A549 (cell line): ENCODE measurements at places on chromosomes 5 and 9. TPM values are rescaled to one million over a fixed set of nuclear protein-coding genes. Genes with fewer than 3 reads are reported as not detected.

DNA sequence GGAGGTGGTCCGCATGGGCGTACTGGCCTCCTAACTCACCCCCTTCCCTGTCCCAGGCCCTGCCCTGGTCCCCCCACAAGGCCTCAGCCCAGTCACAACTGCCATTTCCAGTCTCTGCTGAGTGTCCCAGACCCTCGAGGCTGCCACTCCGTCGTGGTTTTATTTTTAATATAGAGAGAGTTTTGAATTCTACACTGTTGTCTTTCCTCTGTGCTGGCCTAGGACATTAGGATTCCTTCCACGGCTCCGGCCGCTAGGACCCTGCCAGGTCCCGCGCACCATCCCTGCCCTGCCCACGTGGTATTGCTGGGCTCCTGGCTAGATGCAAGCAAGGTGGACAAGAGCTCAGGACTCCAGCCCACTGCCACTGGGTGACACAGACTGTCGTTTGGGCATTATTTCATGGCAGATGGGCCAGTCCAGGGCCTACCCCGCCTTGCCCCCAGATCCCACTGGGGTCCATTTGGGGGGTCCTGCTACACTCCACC is 53.3 kb downstream of the SAR1B start:
- no peak for DNase-seq

GRCh38 chr9:91474656-91475055 is 51.0 kb upstream of the NFIL3 start:
- no peak for DNase-seq

DNA sequence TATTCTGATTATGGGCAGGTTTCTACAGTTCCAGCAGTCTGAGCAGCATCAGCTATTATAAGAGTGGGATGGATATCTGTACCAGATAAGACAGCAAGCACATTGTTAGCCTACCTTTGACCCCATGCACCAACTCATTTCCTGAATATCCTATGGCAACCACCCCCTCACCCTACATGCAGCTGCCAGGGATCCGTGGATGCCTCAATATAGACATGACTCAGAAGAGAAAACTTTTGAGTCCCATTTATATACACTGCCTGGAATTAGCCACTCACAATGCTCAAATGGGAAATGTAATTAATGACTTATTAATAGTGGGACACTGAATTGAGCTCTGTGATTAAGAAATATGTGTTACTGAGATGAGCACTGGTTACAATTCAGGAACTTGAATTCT is 124.4 kb downstream of the SSBP2 start:
- DNase-seq = peak; percentile 87

- no peak for DNase-seq
Measured at GRCh38 chr9:96376891-96377874, 6.3 kb downstream of the SLC35D2 start.

DNA sequence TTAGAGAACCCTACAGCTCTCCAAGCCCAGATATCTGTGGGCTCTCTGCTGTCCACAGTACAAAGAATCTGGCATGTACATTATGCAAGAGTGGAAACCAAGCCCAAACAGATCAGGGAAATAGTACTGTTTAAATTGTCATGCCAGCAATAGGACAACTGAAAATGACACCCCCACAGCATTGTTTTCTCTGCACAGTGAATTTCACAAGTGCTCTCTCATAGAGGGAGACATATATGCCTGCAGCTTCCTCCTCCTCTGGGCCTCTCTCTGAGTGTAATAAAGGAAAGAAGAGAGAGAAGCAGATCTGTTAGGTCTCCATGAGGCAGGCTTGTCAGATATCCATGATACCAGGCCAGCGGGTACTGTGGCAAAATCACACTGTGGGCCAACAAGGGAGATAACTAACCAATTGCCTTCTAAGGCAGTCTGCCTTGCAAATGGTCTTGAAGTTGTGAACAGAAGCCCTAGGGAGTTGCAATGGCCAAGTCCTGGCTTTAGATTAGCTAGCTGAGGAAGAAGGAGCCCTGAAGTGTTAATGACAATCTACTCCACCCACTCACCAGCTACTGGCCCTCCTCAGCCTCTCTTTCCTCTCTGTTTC is 54.4 kb upstream of the JMY start:
- DNase-seq = no peak

DNA sequence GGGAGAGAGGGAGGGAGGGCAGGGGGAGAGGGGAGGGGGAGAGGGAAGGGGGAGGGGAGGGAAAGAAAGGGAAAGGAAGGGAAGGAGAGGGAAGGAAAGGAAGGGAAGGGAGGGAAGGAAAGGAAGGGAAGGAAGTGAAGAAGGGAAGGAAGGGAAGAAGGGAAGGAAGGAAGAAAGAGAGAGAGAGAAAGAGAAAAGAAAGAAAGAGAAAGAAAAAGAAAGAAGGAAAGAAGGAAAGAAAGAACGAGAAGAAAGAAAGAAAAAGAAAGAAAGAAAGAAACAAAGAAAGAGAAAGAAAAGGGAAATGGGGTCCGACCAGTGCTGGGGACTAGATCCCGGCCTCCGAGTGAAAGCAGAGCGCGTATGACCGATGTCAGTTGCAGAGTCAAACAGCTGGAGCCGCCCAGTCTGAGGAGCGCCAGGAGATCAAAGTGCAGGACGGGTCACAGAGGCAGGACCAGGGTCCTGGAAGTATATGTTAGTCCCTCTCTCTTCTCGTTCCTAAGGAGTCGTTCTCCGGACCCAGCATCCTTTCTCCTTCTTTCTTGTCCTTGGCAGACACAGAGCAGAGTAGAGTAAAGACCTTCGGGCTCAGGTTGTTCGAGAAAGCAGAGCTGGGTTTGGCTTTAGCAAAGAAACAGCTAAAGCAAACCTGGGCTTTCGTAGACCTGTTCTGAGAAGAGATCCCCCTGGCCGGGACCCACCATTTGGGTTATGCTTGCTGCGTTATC is 305.4 kb upstream of the MSX2 start:
- peak; percentile 20 for DNase-seq

GRCh38 chr5:35066260-35066795 is 18.6 kb upstream of the AGXT2 start:
- DNase-seq = no peak

DNA sequence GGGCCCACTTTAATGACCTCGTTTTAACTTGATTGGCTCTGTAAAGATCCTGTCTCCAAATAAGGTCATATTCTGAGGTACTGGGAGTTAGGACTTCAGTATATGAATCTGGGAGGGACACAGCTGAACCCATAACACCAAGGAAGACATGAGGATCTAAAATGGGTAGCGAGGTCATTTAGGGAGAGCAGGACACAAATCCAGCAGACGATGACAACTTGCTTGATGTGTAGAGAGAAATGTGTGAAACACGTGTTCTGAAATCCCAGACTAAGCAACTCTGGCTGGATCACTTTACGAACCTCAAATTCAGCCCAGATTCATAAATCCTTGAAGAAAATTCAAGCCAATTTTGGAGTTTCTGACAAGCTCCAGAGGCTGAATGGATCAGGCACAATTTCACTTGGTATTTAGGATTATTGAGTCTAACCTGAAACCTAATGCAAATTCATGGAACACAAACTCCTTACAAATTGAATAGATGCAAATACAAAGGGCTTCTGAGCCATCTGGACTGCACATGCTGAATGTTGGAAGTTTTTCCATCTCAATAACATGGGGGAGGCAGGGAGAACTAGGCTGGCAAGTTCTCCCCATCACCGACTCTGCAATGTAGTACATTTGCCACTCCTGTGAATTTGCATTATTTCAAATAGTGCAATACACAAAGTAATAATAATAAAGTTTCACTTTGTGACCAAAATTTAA is 74.0 kb upstream of the SLC30A5 start:
- DNase-seq = no peak

DNA sequence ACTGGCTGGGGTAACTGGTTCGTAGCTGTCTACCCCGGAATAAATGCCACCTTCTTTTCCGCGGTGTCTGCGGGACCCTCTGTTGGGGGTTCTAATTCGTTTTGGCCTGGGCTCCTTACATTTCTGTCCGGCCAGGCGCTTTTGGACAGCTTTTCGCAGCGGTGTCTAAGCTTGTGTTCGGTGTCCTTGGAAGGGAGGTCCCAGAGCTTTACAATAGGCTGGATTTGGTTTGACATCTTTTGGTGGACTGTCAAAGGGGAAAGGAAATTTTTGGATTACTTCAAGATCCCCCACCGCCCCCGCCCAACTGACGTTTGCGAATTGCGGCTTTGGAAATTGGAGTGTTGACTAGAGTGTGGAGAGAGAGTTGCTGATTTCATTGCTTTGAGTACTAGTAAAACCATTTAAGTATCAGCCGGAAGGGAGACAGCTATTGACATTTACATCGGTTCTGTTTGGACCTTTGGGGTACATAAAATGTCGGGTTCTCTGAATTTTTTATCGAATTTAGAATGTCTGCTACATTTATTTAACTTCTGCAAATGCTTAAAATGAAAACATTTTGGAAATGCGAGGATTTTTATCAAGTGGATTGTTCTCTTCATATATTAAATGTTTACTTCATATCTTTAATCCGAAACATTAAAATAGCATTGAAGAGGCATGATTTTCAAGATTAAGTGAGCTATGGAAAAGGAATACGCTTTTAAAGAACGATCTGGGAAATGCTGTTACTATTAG is 4.7 kb upstream of the PURA start:
- DNase-seq = no peak

DNA sequence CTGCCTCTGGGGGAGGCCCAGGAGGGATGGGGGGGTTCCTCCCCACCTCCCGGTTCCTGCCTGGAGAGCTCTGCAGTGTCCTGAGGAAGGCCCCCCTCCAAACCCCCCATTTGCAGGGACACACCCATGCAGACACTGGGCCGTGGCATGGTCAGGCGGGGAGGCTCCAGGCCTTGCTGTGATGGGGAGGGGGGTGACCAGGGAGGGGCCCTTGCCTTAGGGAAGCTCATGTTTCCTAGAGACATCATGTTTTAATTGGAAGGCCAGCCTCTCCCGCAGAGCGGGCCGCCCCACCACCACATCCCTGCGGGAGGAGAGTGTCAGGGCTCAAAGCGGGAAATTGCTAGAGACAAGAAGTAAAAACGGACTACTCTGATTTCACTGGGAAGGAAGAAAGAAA is 12.0 kb downstream of the PRRX2 start:
- DNase-seq = no peak

DNA sequence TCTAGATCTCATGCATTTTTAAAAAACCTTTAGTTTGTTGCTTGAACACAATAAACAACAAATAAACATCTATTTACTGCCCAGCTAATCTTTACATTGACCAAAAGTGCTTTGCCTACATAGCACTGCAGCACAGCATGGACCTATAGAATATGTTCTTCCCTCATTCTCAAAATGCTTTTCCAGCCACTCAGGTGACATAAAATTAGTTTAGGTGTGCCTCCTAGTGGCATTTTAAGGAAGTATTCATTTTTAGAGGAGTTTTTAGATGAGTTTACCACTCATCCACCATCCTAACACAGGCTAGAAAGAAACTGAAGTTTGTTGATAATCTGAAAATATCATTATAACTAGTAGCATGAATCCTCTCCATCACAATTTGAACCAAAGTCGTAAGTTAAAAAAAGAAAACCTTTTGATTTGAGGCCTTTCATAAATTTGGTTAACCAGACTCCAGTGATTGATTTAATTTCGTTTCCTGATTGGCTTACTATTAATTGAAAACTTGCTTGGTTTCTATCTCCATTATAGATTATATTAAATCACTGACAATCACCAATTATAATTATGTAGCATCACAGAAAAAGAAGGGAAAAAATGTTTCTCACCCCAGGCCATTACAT is 12.6 kb downstream of the PLGRKT start:
- DNase-seq = peak; percentile 41

DNA sequence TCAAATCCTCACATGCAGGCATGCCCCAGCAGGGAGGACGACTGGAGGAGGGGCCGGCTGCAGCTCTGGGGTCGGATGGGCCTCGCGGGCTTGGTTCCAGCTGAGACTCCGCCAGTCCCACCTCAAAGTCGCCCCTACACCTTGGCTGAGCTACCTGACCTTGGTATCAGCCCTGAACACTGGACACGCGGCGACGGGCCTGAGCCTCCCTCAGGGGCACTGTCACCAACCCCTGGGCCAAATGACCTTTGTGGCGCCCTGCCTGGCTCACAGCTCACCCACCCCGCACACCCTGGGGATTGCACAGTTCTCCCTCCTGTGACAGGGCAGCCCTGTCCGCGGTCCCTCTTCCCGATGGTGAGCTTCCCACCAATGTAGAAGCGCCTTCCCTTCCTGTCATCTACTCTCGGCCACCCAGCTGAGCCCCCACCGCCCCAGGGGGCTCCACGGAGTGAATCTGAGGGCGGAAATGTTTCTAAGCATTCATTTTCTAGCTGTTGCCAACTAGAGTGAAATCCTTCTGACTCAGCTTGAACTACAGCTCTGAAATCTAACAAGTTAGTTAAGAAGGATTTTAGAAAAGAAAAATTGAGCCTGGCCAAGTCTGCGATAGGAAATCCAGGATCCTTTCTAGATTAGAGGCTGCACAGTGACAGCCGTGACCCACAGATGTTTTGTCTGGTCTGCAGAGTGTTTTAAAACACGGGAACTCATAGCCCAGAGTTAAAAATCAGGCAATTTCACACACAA is 138.9 kb upstream of the PHYKPL start:
- DNase-seq = no peak

- DNase-seq = no peak
Measured at GRCh38 chr5:16863469-16863946, 72.6 kb downstream of the MYO10 start.

- no peak for DNase-seq
Measured at GRCh38 chr5:150294551-150295071, 5.0 kb upstream of the CAMK2A start.

DNA sequence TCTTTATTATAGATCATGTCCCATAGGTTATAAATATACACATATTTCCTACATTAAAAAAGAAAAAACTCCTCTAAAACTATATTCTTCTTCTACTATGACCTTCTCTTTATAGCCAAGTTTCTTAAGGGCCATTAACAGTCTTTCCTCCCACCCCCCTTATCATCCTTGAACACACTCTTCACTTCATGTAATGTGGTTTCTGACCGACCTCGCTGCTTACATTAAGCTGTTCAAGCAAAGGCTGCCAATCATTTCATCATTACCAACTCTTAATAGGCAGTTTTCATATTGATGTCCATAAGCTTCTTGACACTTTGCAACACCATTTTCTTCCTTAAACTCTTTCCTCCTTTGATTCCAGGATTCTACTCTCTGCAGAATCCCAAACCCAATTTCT is 283.0 kb upstream of the PCSK5 start:
- DNase-seq = no peak

The HK3 gene
- polyA plus RNA-seq = 0.12 to 0.17 TPM in 2 of 3 replicates, not detected in the other

The WWC1 gene
- 88.5 to 113 TPM (median 92.2 TPM) in 3 replicates for polyA plus RNA-seq

The MAMDC4 gene
- 7.3 to 9.1 TPM (median 7.6 TPM) in 3 replicates for polyA plus RNA-seq

The PTGDS gene
- 0.18 to 0.34 TPM (median 0.26 TPM) in 3 replicates for polyA plus RNA-seq

The TBC1D2 gene
- polyA plus RNA-seq = 6.5 to 7.5 TPM (median 7.3 TPM) in 3 replicates

The KCNIP1 gene
- polyA plus RNA-seq = 0.05 TPM in 1 of 3 replicates, not detected in the others
